ENCODE measurements at places on chromosomes 16 and 17. TPM values are rescaled to one million over a fixed set of nuclear protein-coding genes. Genes with fewer than 3 reads are reported as not detected.

DNA sequence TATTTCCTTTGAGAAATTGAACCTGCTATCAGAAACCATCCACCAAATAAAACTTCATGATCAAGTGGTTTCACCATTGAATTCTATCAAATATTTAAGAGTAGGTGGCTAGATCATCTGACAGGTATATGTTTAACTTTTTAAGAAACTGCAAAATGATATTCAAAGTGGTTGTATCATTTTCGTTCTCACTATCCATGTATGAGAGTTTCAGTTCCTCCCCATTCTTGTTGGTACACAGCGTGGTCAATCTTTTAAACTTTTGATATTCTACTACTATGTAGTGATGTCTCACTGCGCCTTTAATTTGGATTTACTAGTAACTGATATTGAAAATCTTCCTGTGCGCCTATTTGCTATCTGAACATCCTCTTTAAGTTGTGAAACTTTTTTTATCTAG lies 163.7 kb downstream of the CYB561 start:
- DNase-seq = no peak

DNA sequence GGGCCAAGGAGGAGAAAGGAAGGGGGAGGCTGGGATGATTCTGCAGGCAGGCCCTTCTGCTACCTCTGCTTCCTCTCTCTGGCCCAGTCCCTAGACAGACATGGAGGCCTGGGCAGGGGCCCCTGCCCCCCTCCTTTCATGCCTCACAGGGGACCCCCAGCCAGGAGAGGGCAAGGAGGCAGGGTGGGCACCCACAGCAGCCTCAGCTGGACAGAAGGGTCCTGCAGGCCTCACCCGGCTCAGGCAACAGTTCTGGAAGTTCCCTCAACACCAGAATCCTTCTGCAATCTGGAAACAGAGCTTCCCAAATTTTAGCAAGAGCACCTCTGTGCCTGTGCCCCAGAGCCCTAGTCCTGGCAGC lies 8.7 kb downstream of the ARHGAP27 start:
- DNase-seq = no peak

- DNase-seq = no peak
These were observed 35.4 kb upstream of the LYRM9 start for GRCh38 chr17:27928587-27928986.

GRCh38 chr16:71373073-71373472 lies 14.6 kb downstream of the CALB2 start:
- peak; percentile 67 for DNase-seq

DNA sequence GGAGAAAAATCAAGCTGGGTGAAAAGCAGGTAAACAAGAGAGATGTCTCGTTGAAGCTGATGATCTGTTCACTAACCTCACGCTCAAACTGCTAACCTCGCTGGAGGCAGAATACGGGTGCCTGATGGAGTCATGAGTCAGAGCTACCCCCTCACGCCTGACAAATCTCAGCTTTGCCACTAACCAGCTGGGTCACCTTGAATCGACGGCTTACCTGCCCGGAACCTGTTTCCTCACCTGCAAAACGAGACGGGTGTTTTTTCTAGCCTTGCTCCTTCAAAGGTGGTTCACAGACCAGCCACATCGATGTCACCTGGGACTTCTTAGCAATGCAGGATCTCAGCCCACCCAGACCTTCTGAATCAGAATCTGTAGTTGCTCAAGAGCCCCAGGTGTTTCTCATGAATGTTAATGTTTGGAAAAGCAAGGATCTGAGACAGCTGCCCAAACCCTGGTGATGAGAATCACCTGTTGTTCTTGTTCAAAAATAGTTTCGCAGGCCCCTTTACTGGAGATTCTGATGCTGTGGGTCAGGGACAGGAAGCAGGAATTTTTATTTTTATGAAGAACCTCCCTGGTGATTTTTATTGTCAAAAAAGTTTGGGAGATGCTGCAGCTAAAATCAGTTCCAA lies 56.9 kb downstream of the MARCHF10 start:
- peak; percentile 14 for DNase-seq

DNA sequence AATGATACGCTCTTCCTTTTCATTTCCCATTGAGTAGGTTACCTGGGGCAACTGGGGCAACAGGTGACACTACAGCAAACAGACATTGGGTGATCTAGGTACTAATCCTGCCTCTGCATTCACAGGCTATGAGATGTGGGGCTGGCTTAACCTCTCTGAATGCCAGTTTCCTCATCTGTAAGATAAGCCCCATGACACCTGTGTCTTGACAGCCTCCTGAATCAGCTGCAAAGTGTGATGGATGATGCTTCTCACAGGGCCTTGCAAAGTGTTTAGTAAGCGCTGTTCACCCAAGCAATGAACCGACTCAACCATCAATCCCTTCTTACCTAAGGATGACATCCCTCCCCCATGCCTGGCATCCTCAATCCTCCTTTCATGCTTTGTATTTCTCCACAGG lies 322.8 kb downstream of the XYLT1 start:
- no peak for DNase-seq

- no peak for DNase-seq
These were observed 53.2 kb upstream of the TNRC6C start for GRCh38 chr17:77905266-77905665.

- DNase-seq = peak; percentile 58
These were observed at the start of gene TK2 for GRCh38 chr16:66549284-66550131. TSS of gene TK2 (minus strand) at chr16:66550122. CDS start at chr16:66550061, 61 bp downstream.

GRCh38 chr17:29807520-29808361 lies 122.3 kb downstream of the SSH2 start:
- DNase-seq = peak; percentile 75

GRCh38 chr16:23420011-23420410 lies 33.0 kb downstream of the COG7 start:
- no peak for DNase-seq

- DNase-seq = peak; percentile 59
These were observed 2.4 kb downstream of the VEZF1 start for GRCh38 chr17:57985675-57985974.

GRCh38 chr16:48203974-48204824 lies 39.9 kb upstream of the LONP2 start:
- DNase-seq = no peak

- DNase-seq = no peak
These were observed 918 bp upstream of the NLRC3 start for GRCh38 chr16:3578121-3578520.

DNA sequence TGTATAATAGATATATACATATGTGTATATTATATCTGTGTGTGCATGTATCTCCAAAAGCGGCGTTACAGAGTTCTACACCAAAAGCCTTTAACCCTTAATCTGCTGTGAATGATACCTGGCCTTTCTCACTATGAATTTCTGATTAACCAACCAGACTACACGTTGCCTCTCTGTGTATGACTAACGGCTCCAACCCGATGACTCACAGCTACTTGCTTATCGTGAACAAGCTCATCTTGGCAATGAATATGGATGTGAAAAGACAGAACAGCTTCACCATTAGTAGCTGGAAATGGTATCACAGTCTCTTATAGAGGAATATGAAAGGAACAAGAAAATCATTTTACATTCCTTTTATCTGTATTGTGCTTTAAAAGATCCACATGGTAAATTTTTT lies 23.8 kb upstream of the ARHGAP44 start:
- DNase-seq = peak; percentile 90

DNA sequence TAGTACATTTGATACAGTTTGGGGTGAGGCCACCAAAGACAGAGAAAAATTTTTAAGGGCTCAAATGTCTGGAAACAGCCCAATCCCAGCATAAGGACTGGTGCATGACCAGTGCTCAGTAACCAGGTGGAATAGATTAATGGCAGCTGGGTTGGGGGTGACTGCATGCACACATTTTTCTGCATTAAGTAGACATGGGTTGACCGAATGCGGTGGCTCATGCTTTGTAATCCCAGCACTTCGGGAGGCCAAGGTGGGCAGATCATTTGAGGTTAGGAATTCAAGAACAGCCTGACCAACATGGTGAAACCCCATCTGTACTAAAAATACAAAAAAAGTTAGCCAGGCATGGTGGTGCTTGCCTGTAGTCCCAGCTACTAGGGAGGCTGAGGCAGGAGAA lies 121.1 kb upstream of the HSBP1 start:
- no peak for DNase-seq

DNA sequence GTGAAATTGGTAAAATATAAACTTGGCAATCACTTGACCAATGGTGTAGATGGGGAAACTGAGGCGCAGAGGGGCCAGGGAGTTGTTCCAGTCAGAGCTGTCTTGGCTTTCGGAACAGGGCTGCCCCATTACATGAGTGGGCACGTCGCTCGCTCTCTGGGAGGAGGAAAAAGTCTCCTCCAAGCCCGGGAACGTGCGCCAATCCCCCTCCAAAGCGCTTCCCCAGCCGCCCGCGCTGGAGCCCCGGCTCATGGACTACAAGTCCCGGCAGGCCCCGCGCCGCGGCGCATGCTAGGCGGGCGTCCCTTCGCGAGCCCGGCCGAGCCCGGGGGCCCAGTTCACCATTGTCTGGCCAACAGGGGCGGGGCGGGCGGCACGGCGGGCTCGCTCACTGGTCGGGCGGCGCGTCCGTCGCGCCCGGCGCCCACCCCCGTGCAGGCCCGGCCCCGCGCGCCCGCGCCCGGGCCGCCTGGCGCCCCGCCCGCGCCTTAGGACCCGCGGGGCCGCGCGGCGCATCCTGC lies at the start of gene LLGL1:
TSS of gene LLGL1 (plus strand) at position 515 of the 521 bp plus-strand sequence. CDS start 48 bp downstream, outside the sequence.
- DNase-seq = peak; percentile 98

DNA sequence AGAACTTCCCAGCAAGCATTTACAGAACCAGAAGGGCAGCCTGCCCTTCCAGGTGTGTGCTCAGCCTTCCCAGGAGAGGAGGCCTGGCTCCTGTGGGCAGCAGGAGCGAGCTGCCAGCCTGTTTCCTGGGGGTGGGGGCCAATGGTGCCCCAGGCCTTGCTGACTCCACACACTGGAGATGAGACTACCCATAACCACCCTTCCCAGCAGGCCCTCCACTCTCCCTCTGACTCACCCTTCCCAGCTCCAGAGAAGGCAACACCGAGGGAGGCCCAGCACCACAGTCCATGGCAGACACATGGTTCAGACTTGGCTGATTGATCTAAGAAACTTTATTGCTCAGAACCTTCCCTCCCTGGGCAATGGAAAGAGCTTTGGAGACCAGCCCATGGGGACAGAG lies 1.8 kb upstream of the PRSS53 start:
- DNase-seq = peak; percentile 67

DNA sequence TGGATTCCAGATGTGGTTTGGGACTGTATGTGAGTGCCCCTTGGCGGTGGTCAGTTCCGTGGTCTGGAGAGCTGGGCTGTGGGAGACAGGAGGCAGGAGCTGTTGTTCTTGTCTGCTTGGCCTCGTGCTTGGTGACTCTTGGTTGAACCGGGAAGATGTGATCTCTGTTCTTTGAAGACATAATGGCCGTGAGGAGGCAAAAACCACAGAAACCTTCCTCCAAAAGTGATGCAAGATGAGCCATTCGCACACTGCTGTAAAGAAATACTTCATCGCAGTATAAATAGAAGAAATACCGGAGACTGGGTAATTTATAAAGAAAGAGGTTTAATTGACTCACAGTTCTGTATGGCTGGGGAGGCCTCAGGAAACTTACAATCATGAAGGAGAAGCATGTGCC lies 128.8 kb downstream of the RAP1GAP2 start:
- no peak for DNase-seq

- peak; percentile 89 for DNase-seq
These were observed 4.2 kb downstream of the METRNL start for GRCh38 chr17:83083368-83084201.

- no peak for DNase-seq
These were observed 44.2 kb downstream of the HELZ start for GRCh38 chr17:67200727-67201301.

GRCh38 chr16:88355093-88355388 lies 27.7 kb upstream of the ZNF469 start:
- DNase-seq = no peak

GRCh38 chr17:18324140-18325050 lies 9.3 kb downstream of the SMCR8 start:
- DNase-seq = no peak

- DNase-seq = no peak
These were observed 1.5 kb downstream of the MCRIP1 start for GRCh38 chr17:81831563-81831956.

Gene TNFRSF17
- not detected for total RNA-seq

Gene UTS2R
- not detected for total RNA-seq

Gene KRTAP2-3
- total RNA-seq = not detected

Gene ABCC11
- not detected for total RNA-seq

Gene JUP
- 36.3 TPM for total RNA-seq

Gene ST6GALNAC2
- total RNA-seq = 0.24 TPM

Gene RSL1D1
- total RNA-seq = 395 TPM

Gene DNAH9
- 16.7 TPM for total RNA-seq

Gene SMPD3
- total RNA-seq = 0.17 TPM

Gene SLC35G6
- total RNA-seq = not detected

Gene PIRT
- not detected for total RNA-seq

Gene SLC38A8
- total RNA-seq = not detected

Measured in Daoy (cell line).